Stimulated activated memory B cell treated with anti-CD40 and anti-IgM and Interleukin-4, amounts not matched to agents 10 μg/mL and 1 μg/mL and 100 μg/mL, for 72 hours (primary cell): ENCODE measurements at places on chromosomes 1 and 21.
A peak's percentile ranks its signal among the peaks of the same experiment; 100 is the strongest.

DNA sequence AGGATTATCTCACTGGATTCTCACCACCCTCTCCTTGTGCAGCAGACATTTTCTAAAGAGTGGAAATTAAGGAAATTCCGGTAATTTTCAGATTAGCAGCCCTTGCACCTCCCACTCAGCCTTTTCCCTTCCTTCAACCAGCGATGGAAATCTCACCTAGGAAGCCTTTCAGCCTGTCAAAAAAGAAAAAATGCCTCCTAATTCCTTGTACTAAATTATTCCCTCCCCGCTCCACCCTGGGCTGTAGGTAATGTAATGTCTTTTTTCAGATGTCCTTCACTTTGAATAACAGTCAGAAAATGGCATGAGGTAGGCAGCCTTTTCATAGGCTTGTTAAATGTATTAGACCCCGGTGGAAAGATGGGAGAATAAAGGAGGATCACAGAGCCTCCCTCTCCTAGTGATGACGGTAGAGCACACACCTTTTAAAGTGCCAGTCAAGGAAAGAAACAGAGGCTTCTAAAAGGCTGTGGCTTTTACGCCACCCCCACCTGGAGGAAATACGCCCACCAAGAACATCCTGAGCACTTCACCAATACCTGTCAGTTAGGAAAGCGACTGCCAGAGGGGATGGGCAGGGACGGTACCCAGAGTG is 62.8 kb upstream of the NEK2 start:
- no peak for ATAC-seq

GRCh38 chr1:201310986-201311355 is 27.7 kb downstream of the PKP1 start:
- no peak for ATAC-seq

DNA sequence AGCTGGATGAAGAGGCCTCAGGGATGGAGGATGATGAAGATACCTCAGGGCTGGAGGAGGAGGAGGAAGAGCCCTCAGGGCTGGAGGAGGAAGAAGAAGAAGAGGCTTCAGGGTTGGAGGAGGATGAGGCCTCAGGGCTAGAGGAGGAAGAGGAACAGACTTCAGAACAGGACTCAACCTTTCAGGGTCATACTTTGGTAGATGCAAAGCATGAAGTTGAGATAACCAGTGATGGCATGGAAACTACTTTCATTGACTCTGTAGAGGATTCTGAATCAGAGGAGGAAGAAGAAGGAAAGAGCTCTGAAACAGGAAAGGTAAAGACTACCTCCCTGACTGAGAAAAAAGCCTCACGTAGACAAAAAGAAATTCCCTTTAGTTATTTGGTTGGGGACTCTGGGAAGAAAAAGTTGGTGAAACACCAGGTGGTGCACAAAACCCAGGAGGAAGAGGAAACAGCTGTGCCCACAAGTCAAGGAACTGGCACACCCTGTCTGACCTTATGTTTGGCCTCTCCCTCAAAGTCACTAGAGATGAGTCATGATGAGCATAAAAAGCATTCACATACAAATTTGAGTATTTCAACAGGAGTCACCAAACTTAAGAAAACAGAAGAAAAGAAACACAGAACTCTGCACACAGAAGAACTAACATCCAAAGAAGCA is 15.4 kb downstream of the L1TD1 start:
- ATAC-seq = no peak

DNA sequence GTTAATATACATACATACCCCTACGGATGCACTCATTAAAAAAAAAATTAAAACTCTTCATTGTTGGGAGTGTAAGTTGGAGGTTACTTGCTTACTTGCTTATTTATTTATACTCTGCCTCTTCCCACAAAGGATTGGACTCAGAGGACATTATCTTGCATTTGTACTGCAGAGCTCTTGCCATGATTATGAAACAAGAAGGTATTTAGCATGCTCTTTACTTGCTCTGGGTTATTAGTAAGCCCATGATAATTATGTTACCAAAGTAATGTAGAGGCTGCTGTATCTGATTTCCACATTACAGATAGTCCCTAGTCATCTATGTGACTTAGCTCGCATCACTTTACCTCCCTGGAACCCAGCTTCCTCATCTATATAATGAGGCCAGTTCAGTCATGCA is 355.1 kb upstream of the PTBP2 start:
- no peak for ATAC-seq

GRCh38 chr1:174174461-174175329 is 15.4 kb downstream of the RABGAP1L start:
- peak; percentile 76 for ATAC-seq

DNA sequence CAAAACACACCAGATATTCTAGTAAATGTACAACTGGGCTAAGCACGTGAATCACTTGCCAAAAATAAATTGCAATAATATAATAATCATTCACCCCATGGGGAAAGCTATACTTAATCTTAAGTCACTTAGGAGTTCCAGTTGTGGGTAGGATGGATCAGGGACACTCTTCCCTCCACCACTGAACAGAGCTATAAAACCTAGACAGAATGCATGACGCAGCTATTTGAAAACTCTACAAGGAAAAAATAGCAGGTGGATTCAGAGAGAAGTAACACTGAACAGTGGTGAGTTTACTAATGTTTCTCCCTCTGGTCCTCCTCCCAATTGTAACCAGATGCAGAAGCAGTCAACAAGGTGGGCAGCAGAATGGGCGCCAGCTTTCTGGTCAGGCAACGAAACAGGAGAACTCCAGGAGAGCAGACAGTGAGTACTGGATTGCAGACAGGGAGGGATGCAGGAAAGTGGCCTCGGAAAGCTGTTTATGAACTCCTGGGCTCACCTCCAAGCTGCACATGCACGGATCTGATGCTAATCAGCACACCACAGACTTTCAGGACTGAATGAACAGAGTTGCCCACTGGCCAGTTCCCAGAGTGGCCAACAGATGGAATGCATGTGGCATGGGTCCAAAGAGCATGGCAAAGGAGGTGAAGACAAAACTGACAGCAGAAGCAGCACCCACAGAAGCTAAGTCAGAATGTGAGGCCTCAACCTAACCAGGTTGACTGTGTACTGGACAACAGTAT is 41.4 kb downstream of the TARBP1 start:
- ATAC-seq = no peak
